Muscle of arm (tissue), 14 donors: ENCODE measurements at places on chromosomes 2 and 18.
A peak's percentile ranks its signal among the peaks of the same experiment; 100 is the strongest.

GRCh38 chr2:46383113-46383395 lies 85.8 kb downstream of the EPAS1 start:
- no peak for DNase-seq

DNA sequence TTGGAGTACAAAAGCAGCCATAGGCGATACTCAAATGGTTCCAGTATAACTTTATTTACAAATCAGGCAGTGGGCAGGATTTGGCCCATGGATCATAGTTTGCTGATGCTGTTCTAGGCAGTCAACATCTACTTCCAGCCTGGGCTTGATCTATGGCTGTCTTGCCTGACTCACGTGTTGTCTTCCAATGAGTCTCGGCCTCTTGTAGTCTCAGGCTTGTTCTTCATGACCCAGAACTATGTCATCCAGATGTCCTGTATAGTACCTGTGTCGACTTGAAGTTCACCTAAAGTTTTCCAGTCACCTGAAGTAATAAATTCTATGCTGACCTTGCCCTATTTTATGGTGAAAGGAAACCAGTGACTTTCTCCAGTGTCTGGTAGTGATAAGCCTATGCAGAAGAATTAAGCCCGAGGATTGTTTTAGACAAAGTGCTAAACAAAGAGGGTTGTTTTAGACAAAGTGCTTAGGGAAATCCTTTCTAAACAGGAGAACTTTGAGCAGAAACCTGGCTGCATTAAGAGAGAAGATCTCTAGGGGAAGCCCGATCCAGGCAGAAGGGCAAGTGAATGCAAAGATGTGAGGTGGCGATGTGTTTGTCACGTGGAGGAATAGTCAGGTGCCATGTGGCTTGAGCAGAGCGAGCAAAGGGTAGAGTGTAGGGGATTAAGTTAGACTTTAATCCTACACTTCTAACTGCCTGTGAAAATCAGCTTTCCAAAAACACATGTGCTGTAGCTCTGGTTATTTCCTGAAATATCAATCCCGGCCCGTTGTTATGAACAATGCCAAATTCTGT lies 8.5 kb upstream of the THNSL2 start:
- no peak for DNase-seq

DNA sequence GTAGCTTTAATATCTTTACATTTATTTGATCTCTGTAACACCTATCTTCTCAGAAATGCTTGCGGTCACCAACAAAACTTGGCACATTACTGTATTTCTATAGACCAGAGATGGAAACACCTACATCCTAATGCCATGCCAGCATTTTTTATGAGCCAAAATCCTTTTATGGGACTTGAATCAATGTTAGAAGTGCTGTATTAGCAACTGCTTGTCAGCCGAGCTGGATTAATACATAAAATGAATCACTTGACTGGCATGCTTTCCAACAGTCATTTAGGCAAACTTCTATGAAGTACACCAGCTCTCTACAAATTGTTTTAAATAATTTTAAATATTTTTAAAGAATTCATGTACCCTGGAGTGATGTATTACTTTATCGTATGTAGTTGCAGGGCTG lies 272.9 kb upstream of the NRP2 start:
- peak; percentile 29 for DNase-seq

DNA sequence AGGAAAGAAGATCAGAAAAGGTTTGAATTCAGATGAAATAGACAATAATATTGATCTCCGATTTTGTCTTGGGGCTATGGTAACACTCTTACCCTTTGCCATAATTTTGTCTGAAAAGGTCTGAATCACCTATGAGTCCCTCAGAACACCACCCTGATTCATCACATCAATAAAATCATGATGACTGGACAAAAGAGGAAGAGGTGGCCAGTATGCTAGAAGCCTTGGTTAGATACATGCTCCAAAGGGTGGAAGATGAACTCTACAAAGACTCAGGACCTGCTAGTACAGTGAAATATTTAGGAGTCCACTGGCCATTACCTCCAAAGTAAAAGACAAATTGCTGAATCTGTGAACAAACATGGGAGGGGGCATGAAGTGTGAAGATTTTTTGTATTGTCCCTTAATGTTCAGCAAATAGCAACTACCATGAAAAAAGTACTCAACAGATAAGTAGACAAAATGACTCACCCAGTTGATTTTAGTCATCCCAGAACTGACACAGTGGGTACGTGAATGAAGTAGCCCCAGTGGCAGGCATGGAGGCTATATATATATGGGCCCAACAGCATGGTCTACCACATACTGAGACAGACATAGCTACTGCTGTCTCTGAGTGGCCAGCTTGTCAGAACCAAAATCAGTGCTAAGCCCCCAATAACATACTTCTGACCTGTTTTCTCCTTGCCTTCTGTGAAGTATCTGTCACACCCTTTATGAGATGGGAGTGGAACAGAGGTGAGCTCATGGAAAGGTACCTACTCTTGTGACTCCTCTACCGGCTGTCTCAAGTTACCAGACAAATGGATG lies 36.5 kb upstream of the GLS start:
- no peak for DNase-seq

DNA sequence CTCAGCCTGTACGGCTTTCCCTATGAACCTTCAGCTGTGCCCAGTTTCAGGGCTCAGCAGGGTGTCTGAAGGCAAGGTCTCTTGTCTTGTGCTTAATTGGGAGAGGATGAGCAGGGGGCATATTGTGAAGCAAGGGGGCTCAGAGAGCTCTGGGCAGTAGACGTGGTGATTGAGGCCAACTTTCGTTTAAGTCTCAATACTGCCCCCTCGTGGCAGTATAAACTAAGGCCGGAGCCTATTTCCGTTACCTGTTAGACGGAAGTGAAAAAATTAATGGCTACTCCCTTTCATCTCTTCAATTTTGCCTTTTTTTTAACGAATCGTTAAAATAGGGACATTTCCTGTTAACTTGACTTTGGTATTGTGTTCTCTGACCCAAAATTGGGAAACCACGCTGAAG lies 193.4 kb downstream of the TDRD15 start:
- peak; percentile 40 for DNase-seq

GRCh38 chr2:96626553-96626942 lies 11.6 kb downstream of the KANSL3 start:
- DNase-seq = no peak

GRCh38 chr2:10897956-10898355 lies 13.8 kb upstream of the KCNF1 start:
- no peak for DNase-seq

DNA sequence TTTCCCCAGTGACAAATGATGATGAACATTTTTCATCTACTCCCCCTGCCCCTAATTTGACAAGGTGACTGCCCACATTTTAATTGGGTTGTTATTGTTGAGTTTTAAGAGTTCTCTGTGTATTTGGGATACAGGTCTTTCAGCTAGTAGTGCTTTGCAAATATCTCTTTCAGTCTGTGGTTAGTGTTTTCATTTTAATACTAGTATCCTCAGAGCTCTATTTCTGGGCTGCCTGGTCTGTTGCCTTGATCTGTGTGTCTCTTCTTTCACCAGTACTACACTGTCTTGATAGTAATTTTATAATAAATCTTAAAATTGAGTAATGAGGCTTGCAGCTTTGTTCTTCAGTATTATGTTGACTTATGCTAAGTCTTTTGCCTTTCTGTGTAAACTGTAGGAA lies 19.7 kb downstream of the EIF5B start:
- DNase-seq = no peak

DNA sequence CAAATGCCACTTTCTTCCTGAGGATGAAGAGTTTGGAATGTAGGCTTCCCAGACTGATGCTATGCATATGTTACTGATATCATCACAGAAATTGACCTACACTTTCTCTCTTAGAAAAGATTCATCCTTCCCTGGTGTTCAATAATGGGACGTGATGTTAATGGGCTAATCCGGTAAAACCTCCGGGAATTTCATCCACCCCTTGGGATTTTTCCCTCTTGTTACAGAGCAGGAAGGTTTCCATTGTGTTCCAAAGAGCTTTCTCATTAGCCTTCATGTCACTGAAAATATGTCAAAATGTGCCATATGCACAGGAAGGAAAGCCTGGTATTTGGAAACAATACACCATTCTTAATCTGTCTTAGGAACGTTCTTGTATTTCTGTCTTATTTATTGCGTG lies 20.7 kb downstream of the ALPK2 start:
- no peak for DNase-seq

- DNase-seq = no peak
Measured at GRCh38 chr2:207041786-207042554, 102.7 kb downstream of the CPO start.

- DNase-seq = no peak
Measured at GRCh38 chr2:221972813-221973478, 325.9 kb downstream of the PAX3 start.

DNA sequence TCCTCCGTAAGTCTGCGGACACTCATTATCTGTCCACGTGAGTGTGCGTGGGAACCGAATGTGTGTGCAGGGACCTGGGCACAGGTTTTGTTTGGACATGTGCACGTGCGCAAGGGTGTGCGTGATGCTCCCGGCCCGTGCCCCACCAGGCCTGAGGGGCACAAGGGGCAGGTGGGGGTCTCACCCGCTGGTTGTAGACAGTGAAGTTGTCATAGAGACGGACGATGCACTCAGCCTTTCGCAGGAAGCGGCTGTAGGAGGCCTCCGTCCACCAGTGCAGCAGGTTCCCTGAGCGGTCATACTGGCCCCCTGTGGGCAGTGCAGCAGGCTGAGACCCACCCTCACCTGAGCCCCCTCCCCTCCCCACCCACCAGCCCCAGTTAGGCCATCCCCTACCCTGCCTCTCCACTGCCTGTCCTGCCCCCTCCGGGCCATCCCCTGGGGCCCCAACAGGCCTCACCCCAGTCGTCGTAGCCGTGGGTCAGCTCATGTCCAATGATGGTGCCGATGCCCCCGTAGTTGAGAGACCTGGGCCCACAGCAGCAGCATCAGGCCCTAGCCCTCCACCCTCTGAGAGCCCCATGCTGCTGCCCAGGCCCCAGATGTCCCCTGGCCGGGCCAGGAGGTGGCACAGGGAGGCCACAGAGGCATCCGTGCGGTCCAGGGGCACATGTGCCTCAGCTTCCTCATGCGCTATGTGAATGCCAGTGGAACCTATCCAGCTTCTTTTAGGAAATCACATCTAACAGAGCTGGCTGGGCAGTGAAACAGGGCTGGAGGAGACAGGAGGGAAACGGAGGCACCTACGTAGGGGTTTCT lies 6.1 kb downstream of the ECEL1 start:
- DNase-seq = no peak

GRCh38 chr18:79329786-79330185 lies 65.9 kb upstream of the NFATC1 start:
- DNase-seq = no peak

- no peak for DNase-seq
Measured at GRCh38 chr2:224561234-224562005, 23.7 kb downstream of the CUL3 start.

GRCh38 chr2:240567872-240568677 lies at the start of gene RNPEPL1:
TSS of gene RNPEPL1 (plus strand) at chr2:240568484. CDS start at chr2:240568587, 103 bp downstream.
- DNase-seq = no peak

DNA sequence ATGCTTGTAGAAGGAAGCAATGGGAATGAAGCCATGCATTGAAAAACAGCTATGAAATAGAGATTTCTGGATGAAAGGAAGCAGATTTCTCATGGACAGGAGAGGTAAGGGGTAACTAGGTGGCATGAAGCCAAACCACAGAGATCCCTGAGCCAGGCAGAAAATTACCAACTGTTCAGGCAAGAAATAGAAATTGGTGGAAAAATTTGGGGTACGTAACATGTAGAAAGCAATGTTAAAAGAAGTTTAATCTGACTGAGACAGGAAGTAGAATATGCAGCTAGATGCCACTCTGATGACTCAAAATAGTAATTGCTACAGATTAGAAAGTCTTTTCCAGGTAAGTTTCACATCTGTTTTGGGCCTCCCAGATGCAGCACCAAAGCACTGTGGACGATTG lies 928.5 kb upstream of the CELF4 start:
- no peak for DNase-seq

- DNase-seq = no peak
Measured at GRCh38 chr2:55985406-55985805, 61.8 kb upstream of the EFEMP1 start.

DNA sequence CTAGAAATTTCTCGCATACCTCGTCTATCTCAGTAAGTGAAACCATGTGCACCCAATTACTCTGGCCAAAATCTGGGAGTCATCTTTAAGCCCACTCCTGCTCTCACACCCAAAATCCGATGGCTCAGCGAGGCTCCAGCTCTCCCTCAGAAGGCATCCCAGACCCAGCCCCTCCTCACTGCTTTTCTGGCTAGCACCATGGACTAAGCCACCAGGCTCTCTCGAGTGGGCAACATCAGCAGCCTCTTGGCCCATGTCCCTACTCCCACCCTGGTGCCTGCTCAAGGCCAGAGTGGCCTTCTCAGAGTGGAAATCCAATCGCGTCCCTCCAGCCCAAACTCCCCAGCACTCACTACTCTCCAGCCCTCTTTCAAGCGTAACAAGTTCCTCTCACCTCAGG lies 27.2 kb downstream of the TNS1 start:
- DNase-seq = no peak

DNA sequence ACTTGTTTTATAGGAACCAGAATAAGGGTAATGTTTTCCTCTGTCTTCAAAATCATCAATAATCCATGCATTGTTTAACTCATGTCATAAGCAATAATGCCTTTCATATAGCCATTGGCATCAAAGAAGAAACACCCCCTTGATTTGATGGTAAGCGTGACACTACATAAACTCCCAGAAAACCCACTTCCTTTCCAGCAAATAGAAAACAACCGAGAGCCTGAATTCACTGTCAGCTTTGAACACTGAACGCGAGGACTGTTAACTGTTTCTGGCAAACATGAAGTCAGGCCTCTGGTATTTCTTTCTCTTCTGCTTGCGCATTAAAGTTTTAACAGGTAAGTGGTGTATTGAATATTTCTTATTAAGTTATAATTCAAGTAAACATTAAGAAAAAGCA lies at the start of gene ICOS:
ICOS (plus strand) TSS at position 229 of the 400 bp plus-strand sequence; CDS start at position 281, 52 bp downstream.
- no peak for DNase-seq

- DNase-seq = no peak
Measured at GRCh38 chr2:233584210-233584609, 17.6 kb upstream of the USP40 start.

- peak; percentile 81 for DNase-seq
Measured at GRCh38 chr2:23554054-23554697, 169.2 kb downstream of the KLHL29 start.

- no peak for DNase-seq
Measured at GRCh38 chr2:67076239-67076624, 320.9 kb upstream of the ETAA1 start.

DNA sequence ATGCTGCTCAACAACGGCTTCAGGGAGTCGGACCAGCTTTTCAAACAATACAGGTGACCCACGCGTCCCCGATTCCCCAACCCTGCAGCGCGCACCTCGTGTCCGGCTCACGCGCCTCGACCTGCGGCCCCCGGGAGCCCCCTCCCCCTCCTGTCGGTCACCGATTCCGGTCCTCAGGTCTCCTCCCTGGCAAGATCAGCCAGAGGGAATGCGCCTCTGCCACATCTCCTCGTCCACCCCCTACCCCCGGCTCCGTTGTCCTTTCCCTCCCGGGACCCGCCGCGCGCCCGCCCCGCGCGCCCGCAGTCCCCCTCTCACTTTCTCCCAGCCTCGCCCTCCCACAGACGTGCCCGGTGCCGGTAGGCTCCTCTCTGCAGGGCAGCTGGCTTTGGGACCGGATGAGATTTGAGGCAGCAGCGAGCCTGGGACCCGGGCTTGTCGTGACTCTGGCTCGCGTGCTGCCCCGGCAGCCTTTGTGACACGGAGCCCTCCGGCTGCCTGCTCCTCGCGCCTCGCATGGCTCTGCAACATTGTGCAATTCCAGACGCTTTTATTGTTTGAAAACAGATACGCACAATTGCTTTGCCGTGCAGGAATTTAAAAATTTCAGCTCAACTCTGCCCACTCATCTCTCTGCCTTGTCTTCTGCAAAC lies 558 bp downstream of the TTC39C start:
- DNase-seq = peak; percentile 42
